ENCODE measurements at places on chromosomes 5 and 9.

GRCh38 chr9:38313421-38313820 lies 79.1 kb upstream of the ALDH1B1 start:
- no peak for DNase-seq

DNA sequence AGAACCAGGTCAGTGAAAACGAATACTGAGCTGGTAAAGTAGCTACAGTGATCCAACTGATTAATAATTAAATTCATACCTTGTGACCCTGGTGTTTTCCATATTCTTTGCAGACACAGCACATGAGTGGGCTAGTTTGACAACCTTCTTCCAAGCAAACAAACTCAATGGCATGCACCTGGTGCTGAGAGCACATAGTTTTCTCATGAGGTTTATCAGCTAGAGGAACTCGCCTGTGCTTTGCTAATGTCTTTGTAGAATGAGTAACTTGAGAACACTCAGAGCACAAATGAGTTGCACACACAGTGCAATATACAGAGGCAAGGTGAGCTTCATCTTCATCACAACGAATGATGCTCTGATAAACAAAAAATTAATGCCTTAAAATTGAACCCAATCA lies 12.6 kb downstream of the TRIM23 start:
- no peak for DNase-seq

DNA sequence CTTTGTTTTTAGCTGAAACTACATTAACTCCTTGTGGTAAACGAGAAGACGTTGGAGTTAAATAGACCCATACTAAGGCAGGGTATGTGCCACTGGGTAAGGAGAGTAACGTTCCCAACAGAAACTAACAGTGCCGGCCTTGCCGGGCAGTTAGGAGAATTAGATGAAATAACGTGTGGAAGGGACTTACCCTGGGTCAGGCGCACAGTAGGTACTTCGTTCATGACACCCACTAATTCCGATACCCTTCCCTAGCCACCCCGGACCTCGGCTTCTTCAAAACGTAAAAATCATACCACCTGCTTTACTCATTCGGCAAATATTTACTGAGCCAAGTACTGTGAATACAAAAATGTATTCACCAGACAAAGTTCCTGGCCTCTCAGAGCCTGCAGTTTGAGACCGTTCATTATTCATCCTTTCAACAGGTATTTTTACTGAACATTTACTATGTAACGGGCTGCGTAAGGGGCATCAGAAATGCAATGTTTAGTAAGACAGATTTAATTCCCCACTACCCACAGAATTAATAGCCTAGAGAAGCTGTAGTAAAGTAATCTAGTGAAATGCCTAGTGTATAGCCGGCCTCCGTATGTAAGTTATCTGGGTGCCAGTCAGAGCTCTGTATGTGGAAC lies 3.2 kb upstream of the SMIM23 start:
- no peak for DNase-seq

- no peak for DNase-seq
Observed at GRCh38 chr5:176188506-176189193, 49.6 kb upstream of the SIMC1 start.

GRCh38 chr5:179266291-179267070 lies 78.8 kb downstream of the ADAMTS2 start:
- DNase-seq = no peak

- DNase-seq = no peak
Observed at GRCh38 chr5:58893551-58893950, 310.7 kb downstream of the RAB3C start.

GRCh38 chr9:116365056-116365471 lies 211.5 kb downstream of the PAPPA start:
- DNase-seq = no peak

DNA sequence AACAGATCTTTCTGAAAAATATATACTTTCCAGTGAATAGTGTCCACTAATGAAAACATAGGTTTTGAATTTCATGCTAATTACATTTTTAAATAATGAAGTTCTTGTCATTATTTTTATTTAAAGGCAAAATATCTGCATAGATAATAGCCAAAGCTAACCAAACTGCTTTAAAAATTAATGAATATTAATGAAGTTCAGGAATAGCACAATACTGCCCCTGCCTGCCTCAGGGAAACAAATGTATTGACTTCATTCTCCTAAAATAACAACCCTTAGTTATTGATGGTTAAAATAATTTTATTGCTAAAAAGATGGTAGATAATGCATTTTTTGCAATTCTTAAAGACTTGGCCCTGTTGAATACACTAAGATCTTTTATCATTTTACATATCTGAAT lies 103.6 kb upstream of the SSBP2 start:
- no peak for DNase-seq

DNA sequence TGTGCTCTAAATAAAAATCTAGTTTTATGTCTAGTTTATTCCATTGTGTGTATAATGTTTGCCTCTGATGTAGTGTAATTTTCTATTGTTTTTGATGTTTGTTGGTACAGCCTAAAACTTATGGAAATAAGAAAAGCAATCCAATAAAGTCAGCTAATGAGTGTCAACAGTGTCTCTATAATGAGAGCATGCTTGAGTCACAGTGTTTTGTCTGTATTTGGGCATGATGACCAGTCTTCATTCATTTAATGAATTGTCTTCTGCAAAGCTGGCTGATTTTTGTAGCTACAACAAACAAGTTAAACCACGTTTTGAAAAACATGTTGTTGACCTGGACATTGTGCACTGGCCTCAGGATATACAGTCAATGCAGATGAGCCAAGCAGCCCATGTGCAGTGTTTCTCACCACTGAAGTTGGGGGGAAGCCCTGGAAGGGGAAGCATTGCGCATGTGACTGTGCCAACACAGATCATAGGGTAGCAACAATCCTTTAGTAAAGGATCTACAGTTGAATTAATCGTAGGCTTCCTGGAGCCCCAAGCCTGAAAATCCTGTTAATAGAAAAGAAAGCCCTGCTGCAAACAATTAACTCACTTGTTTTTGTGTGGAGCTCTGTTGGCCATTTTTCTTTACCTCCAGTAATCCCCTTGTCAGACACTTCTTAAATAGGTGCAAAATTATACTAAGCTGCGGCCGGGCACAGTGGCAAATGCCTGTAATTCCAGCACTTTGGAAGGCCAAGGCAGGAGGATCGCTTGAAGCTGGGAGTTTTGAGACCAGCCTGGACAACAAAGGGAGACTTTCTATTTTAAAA lies 88.0 kb downstream of the INIP start:
- DNase-seq = no peak

GRCh38 chr5:154206311-154206710 lies 15.8 kb downstream of the GALNT10 start:
- DNase-seq = no peak

DNA sequence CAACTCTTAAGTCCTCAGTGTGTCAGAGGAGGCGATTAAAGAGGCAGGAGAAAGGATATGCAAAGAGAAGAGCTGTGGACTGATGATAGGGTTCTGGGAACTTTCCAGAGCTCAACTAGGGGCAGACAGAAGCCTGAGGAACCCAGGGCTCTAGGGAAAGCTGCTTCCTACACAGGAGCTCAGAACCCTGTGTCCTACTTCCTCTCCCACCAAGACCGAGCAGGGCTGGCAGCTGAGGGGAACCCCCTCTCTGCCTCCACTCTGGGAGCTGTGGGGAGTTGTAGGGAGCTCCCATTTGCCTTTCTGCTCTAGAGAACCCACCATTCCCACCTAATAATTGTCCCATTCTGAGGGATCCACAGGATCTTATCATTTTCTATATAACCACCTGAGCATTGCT lies 674.3 kb downstream of the ACTL7B start:
- no peak for DNase-seq

- DNase-seq = no peak
Observed at GRCh38 chr5:139659695-139660101, 11.5 kb downstream of the CXXC5 start.

- no peak for DNase-seq
Observed at GRCh38 chr5:124980163-124980941, 233.9 kb upstream of the ZNF608 start.

DNA sequence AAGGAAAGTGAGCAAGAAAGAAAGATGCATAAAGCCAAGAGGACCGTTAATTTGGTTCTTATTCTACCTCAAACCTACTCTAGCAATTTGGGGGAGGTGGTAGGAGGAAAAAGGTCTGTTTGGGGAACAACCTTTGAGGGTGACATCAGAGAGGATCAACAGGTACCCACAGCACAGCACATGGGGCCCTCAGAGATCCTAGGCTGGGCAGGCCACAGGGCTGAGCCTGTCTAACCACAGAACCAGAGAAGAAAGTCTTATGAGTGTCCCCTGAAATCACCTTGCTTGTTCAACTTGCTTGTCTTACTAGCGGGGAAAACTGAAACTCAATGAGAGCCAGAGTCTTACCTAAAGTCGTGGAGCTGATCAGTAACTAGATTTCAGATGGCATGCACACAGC lies 385.2 kb downstream of the SPOCK1 start:
- DNase-seq = no peak

DNA sequence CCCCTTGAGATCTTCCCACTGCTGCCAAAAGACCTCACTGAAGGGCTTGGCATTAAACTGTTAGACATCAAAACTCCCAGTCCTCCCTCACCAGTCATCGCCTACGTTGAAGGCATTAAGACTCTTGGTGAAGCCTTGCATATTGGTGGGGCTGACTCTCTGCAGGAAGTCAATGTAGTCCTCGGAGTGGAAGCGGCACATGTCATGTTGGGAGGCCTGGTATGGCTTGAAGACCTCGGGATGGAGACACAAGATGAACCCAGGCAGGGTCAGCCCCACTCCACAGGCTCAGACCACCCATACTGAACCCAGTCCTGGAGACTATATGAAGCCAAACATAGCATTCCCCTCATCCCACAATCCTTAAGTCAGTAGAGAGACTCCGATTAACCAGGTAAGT lies 1.9 kb downstream of the HDAC3 start:
- no peak for DNase-seq

GRCh38 chr5:57420801-57421200 lies 61.8 kb downstream of the ACTBL2 start:
- no peak for DNase-seq

- DNase-seq = no peak
Observed at GRCh38 chr9:92607088-92607487, 62.8 kb downstream of the IPPK start.

DNA sequence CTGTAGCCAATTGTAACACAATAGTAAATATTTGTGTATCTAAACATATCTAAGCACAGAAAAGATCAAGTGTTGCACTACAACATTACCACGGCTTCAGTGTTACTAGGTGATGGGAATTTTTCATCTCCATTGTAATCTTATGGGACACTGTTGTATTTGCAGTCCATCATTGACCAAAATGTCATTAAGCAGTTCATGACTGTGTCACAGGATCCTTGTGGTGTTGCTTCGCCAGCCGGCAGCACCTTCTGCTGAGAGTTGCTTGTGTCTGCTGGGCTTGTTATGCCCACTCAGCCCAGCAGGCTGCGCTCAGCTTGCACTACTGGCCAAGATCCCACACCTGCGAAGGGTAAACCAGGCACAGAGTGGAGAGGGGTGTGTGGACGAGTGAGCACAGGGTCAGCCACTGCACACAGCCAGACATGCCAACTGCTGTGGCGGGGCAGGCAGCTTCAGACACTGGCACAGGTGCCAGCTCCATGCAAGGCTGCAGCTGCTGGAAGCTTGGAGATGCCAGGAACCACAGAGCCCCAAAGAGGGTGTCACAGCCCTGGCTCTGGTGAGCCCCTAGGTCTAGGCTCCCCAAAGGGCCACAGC lies 273.7 kb downstream of the CETN3 start:
- DNase-seq = no peak

DNA sequence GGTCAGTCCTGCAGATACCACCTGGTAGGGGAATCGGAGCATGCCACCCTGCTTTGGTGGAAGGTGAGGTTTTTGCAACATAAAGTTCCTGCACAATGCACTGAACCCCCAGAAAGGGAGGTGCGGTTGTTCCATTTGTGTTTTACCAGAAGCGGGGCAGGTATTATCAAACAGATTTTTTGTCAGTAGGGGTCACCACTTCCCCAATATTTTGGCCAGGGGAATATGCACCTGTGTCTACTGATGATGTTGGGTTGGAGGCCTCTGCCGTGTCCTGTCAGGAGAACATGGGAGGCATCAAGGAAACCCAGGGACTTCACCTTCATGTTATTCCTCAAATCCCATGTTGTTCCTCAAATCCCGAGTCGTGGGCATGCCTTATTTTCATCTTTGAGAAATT lies 438.7 kb downstream of the NTRK2 start:
- no peak for DNase-seq

DNA sequence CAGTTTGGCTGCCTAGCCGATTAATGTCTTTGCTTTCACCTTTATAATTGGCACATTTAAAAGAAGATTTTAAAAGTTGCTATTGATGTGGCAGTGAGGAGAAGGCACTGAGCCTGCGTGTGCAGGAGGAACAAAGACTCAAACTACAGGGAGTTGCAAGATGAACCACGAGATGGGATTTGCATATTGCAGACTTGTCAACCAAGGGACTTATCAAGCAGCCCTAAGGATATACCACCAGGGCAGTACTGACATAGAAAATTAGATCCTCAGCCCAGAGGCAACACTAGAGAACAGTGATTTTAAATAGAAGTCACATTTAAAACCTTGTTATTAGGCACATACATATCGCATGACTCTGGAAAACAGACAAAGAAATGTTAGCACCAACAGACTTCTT lies 342.6 kb downstream of the GLIS3 start:
- DNase-seq = no peak

DNA sequence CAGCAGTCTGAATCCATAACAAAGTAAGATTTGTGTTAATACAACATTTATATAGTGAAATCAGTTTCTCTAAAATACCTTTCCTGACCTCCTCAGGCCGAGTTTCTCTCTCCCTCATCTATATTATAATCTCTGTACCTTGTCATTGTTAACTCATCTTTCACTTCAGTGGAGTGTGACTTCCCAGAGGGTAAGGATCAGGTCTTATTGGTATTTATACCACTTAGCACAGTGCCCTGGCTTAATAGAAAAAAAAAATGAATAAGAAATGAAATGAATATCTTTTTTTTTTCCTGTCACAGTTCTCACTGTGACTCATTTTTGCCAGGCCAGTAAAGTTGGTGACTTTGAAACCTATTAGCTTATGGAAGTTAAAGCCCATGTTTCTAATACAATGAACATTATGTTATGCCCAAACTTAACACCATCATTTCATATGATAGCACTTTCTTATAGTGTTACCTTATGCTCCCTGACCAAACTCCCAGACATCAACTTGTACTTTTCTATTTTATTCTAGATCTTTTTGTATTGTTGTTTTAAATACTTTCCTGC lies 90.1 kb downstream of the NR3C1 start:
- no peak for DNase-seq

DNA sequence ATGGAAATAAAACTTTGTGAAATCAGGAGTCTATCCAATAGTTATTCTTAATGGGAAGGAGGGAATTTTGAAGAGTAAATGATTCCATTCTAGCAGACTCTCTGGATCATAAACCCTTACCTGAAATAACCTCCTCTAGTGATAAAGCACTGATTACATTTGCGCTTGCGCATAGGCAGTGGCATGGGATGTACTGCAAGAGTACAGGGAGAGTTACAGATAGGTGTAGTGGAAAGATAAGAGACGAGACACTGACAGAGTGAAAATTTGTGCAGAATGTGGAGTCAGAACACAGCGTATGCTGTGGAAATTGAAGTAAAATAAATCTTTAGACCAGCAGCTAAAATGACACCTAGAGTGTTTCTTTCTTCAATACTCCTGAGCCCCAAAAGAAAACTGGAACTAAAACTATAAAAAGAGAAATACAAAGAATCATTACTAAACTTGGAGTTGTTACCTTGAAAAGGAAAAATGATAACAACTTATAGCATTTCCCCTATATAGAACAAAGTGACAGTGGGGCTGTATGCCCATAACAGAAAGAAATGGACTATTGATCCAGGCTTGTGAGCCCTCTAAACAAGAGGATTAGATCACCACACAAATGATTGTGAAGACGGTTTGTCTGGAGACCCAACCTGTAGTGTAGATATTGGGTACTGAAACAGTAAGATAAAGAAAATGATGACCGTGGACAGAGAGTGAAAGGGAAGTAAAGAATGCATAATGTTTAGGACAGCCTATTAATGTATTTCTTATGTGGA lies 1471.2 kb upstream of the NUDT12 start:
- no peak for DNase-seq
